ENCODE measurements at places on chromosomes 4 and X.

DNA sequence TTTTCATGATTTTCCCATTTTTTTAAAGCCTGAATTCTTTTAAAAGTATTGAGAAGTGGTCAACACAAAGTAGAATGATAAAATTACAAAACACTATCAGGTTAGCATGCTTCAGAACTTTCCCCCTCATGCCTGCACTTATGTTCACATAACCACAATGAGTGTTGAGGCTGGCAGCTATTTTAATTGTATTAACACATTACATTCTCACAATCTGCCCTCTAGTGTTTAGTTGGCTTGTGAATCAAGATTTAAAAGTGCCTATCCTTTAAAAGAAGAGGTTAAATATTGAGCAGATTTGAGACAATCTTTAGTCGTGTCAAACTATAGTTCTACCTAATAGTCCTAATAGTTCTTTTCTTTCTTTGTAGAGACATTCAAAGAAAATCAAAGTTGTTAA lies 93.6 kb upstream of the NAP1L5 start:
- DNase-seq = no peak

DNA sequence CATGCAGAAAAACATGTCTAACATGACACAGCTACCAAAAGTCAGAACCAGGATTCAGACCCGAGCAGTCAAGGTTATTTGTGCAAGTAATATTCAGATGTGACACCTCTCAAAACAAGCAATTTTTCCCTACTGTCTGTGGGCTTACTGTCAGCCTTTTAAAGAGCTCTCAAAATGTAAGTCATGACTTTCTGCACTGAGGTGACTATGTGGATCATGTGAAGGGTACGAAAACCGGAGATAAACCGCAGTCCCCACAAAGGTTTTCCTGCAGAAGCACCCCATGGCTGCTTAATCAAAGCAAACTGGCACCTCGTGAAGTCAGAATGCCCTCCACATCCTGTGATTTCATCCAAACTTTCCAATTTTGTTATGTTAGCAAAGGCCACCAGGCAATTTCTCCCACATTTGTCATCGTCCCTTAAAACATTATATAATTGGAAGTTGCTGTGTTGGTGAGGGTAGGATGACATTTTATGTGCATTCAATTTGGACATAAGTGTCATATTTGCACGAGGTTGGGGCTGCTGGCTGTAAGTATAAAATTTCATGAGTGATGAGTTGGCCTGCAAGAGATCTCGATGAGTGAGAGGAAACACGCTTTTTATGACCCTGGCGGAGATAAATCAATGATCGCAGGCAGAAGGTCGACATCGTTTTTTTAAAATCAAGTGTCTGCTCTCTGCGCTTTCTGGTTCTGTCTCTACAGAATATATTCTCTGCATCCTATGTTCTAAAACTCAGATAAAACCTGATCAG lies 161.2 kb downstream of the STK32B start:
- DNase-seq = no peak

GRCh38 chr4:23993373-23993772 lies 103.5 kb upstream of the PPARGC1A start:
- no peak for DNase-seq

DNA sequence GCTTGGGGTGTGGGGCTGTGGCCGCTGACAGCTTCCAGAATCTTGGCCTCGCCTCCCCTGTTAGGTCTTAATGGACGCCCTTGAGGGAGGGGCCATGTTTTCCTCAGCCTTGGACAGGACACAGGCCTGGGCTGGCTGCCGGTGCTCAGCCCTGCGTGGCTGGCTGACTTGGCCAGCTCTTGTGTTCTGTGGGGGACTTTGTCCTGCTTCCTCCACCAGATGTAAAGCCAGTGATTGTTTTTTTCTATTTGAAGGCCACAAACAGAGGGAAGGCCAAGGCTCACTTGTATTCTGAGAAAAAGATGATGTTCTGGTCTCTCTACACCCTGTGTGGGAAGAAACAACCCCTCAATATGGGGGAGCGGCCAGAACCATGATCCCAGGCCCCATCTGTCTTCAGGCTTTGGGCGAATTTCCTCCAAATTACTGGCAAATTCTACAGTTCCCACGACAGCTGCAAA lies 71.3 kb downstream of the HTRA3 start:
- DNase-seq = no peak

GRCh38 chr4:59689149-59689548 lies 1511.0 kb upstream of the ADGRL3 start:
- DNase-seq = no peak

GRCh38 chr4:97185233-97185632 lies 958.0 kb downstream of the STPG2 start:
- no peak for DNase-seq

DNA sequence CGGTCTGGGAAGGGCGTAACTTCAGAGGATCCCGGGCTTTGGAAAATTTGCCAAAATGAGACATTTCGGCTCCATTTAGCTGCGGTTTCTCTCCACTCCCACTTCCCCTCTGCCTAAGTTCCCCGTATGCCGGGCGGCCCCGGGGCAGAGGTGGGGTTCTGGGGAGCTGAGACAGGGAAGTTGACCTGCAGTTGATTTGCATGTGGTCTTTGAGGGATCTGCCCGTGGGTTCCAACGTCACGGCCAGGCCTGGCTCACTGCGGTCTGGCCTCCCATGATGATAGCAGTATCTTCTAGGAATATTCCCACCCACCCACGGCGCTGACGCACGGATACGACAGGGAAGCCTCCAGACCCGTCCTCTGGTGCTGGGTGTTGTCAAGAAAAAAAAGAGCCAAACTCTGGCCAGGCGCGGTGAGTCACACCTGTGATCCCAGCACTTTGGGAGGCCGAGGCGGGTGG lies 27.3 kb upstream of the CRLF2 start:
- no peak for DNase-seq

GRCh38 chrX:111779582-111779981 lies 96.4 kb upstream of the TRPC5OS start:
- no peak for DNase-seq

GRCh38 chr4:7651461-7651921 lies 216.8 kb upstream of the PSAPL1 start:
- DNase-seq = no peak

DNA sequence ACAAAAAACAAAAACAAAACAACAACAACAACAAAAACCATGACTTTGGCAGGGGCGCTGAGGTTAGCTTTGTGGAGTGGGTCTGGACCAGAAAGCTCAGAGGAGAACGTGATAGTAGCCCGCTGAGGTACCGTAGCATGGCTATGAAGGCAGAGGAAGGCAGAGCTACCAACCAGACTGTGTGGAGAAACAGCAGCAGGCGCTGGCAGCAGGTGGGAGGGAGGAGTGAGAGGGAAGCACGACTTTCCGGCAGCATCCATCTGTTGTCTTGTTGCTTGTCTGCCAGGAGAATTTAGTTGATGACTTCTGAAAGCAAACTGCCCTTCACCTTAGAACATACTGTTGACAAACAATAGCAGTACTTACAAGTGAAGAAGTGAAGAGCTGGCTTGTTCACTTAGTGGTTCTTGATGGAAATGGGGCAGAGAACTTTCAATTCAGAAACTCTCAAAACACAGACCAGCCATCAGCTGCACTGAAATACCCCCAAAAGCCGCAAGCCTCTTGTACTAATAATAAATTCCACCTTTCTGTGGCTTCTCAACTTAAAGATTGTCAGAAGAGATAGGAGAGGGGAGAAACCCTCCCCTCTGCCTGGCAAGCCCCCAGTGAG lies 447.2 kb downstream of the SLITRK2 start:
- DNase-seq = no peak

DNA sequence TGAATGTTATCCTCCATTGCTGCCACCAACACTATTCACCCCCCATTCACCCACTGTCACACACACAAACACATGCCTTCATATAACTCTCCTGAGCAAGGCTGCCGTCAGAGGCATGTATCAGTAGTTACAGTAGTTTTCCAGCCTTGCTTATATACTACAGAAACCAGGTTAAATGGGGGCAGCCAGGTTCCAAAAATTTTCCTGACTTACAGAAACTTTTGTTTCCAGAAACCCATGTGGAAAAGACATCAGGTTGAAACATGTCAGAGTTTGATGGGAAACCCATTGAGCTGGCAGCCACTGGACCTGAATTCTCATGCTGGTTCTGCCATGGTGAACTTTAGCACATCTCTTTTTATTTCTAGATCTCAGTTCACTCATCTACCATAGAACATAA lies 64.0 kb downstream of the COX18 start:
- DNase-seq = no peak

- DNase-seq = no peak
These were observed 7.3 kb upstream of the CCNI start for GRCh38 chr4:77082886-77083608.

GRCh38 chrX:9871701-9872268 lies 85.6 kb downstream of the SHROOM2 start:
- DNase-seq = no peak

DNA sequence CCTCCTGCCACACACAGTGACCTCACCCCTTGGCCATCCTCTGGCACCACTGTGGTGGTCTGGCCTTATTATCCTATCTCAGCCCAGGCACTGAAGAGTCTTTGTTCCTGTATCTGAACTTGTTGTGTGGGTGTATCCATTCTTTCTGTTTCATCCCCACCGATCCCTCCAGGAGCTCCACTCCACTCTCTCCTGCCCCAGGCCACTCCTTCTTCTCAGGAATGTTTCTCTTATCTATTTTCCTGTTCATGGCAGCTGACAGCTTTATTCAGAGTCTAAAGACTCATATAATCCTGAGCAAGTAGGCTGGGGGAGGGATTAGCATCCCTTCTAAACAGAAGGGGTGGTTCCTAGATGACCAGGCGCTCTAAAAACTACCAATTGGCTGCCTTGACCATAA lies 150.0 kb downstream of the ANAPC10 start:
- DNase-seq = no peak

All from stimulated activated CD4-positive, alpha-beta T cell treated with anti-CD3 and anti-CD28 coated beads, Interleukin-1b, Interleukin-23, amount 100 ng/mL, for 48 hours (primary cell).